ENCODE measurements at places on chromosomes 5 and 9.
A peak's percentile ranks its signal among the peaks of the same experiment; 100 is the strongest.

DNA sequence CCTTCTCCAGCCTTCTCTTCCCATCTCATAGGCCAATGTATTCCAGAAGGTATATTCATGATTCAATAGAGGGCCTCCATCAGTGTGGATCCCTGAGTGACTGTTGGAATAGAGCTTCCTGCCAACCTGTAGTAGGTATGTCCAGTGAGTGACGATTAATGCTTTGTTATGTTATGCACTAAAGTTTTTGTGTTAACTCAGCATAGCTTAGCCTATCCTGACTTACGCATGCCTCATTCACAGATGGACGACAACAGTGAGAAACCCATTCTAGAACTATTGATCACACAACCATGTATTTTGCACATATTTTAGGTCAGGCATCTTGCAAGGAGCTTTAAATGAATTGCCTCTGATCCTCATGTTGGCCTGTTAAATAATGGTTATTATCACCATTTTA is 225.5 kb upstream of the TRIM32 start:
- DNase-seq: no peak

DNA sequence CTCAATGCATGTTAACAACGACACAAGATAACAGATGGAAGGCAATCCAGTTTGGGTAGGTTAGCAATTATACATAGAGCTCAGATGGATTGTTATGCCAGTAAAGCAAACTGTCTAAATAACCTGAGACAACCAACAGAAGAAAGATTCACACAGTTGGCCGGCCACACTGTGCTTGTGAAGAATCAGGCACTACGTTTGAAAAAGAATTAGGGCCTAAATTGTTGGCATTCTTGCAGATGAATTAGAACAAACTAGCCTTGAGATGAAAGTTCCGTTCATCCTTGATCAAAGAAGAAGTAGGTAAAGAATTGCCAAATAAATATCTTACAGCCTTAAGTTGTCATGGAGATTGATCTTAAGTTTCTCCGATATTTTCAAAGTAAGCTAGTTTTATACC is 210.6 kb downstream of the CDH18 start:
- DNase-seq: no peak

- DNase-seq: no peak
Measured at GRCh38 chr9:108021096-108021710, 531.6 kb upstream of the KLF4 start.

GRCh38 chr5:35852084-35852734 is 4.5 kb upstream of the IL7R start:
- DNase-seq: peak; percentile 19

DNA sequence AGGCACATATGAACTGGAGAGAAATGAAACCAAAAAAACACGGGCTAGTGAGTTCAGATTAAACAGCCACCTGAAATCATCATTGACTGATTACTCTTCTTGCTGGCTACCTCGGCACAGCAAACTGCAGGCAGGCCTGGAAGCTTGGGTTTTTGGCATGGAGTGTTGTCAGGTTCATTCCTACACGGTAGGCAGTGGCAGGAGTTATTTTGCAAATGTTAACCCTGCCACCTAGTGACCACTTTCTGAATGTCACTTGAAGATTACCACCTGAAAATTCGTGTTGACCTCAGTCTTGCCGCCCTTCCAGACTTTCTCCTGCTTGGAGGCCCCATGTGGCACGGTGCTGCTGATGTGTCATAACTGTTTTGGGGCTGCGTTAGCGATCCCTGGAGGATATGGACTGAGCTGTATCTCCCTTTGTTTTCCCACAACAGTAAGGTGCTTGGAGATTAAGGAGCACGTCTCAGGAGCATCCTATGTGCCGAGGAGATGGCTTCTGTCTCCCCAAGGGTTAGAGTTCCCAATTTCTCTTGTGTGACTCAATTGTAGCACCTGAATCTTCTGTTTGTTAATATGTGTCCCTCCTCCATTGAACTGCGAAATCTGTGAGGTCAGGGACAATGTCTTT is 12.7 kb upstream of the CD180 start:
- DNase-seq: peak; percentile 44

DNA sequence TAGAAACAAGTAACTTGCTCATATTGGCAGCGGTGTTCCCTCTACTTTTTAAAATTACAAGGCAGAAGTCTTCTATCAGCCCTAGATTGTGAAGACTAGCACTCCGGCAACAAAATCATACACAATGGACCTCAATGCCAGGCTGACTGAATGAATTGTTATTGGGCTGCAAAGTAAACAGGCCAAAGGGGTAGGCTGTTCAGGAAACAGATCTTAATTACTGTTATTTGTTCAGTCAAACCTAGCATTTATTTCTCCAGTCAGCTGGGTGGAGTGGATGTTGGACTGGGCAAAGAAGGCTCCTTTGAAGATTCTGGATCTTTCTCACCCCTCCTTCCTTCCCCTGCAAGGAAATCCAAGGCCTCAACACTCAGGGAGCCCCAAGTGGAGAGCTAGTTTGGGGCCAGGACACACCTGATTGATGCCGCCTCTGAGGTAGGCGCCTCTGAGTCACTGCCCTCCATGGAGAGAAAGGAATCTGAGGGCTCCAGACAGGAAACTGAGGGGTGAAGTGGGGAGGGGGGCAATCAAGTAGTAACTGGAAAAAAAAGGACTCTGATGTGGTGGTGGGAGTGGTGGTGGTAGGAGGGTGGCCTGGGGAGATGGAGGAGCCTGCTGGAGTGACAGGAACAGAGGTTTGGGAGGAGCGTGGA is 35.5 kb downstream of the SERINC5 start:
- DNase-seq: no peak

DNA sequence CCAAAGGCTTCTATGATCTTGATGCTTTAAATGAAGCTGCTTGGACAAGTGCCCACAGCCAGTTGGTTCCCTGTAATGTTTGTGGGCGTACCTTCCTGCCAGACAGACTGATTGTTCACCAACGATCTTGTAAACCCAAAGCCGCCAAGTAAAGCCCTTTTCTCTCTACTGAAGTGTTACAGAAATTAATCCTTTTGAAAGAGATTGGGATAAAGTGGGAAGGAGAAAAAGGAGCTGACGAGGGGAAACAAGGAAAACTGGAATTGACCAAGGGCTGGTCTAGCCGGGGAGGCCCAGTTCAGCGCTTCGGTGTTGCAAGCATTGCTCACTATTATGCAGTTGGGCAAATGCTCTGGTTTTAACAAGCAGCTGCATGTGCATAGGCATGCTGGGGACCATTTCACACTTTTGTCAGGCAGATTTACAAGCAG is 53.2 kb downstream of the ZNF474 start:
- no peak for DNase-seq

DNA sequence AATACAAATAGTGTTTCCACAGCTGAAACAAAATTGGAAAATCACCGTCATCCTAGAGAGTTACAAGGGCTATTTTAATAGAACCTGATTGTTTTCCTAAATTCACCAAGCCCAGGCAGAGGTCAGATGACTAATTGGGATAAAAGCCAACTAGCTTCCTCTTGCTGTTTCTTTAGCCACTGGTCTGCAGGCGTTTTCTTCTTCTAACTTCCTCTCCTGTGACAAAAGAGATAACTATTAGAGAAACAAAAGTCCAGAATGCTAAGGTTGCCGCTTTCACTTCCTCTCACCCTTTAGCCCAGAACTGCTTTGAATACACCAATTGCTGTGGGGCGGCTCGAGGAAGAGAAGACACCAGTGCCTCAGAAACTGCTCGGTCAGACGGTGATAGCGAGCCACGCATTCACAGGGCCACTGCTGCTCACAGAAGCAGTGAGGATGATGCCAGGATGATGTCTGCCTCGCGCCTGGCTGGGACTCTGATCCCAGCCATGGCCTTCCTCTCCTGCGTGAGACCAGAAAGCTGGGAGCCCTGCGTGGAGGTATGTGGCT is at the start of gene TLR4:
Gene TLR4, plus strand, starts transcription at position 380 of the 552 bp plus-strand sequence. Its CDS starts 70 bp downstream, at position 450.
- peak; percentile 80 for DNase-seq

- no peak for DNase-seq
Measured at GRCh38 chr5:76790632-76791290, 28.1 kb upstream of the F2RL1 start.

GRCh38 chr5:175657593-175658271 is at the start of gene HRH2:
TSS of gene HRH2 (plus strand) at chr5:175658071. CDS start at chr5:175683234, 25,163 bp downstream.
- DNase-seq: peak; percentile 66

- no peak for DNase-seq
Measured at GRCh38 chr5:91977579-91977978, 594.5 kb upstream of the ARRDC3 start.

GRCh38 chr9:91086657-91087461 is 274.9 kb downstream of the AUH start:
- no peak for DNase-seq

DNA sequence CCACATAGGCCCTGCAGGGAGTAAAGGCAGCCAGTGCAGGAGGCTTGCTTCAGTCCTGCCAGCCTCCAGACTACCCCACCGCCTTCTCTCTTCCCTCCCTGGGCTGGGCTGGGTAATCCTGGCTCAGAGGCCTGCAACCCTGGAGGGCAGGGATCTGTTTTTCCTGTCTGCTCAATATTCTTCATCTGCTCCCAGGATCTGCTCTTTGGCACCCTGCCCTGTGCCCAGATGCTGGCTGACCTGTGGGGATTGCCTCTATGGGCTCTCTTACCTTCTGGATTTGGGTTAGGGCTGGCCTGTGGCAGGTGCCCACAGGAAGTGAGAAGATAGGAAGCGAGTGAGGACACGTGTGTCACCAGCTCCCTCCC is 7.3 kb upstream of the ANGPTL2 start:
- no peak for DNase-seq

GRCh38 chr5:60362158-60362557 is 337.8 kb downstream of the DEPDC1B start:
- DNase-seq: no peak

- no peak for DNase-seq
Measured at GRCh38 chr5:74394916-74395880, 245.3 kb downstream of the ENC1 start.
